GOT3 (cell line): ENCODE measurements at places on chromosomes 4 and X.

GRCh38 chr4:10108818-10109783 lies 7.5 kb downstream of the WDR1 start:
- no peak for DNase-seq

GRCh38 chr4:171582961-171583581 lies 230.1 kb upstream of the GALNTL6 start:
- DNase-seq: no peak

- no peak for DNase-seq
Observed at GRCh38 chrX:55783723-55784122, 66.2 kb downstream of the RRAGB start.

DNA sequence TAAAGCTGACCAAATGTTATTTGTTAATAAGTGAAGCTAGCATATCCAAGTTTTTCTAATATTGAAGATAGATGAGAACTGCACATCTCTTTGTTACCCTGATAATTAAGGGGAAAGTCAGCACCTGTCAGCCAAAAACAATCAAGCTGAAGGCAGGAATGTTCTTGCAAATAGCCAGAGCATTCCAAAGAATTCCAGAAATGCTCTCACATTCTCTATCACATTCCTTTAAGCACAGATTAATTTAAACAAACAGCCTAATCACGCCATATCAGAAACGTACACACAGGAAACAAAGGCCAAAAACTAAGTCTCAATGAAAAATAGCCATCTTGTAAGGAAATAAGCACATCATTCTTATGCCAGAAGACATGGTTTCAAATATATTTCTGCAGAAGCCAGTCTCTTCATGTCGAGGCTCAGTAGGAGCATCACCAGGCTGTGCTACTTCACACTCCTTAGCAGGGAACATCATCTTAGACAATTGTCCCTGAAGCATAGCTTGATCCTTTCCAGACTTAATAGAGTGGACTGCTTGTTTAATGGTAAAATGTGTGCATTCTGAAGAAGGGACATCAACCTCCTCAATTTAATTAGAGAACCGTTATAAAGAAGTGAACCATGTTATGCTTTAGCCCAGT lies 252.9 kb upstream of the TTC29 start:
- DNase-seq: no peak

DNA sequence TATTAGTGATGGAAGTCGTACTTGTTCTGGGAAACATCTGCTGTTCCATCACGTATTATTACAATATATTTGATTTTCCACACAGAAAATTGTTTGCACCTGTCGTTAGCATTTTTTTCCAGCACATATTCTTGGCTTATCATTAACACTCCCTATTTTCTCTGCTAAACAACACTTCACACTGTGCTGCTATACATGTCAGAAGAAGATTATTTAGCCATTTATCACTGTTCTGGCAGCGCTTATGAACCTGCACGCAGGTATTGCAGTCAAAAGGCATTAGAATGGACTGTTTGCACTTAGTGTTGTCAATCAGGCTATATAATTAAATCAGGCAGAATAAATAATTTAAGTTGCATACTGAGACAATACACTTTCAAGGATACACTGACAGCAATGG lies 218.6 kb downstream of the CHM start:
- DNase-seq: no peak

- DNase-seq: no peak
Observed at GRCh38 chr4:155487210-155487609, 110.4 kb upstream of the MAP9 start.

DNA sequence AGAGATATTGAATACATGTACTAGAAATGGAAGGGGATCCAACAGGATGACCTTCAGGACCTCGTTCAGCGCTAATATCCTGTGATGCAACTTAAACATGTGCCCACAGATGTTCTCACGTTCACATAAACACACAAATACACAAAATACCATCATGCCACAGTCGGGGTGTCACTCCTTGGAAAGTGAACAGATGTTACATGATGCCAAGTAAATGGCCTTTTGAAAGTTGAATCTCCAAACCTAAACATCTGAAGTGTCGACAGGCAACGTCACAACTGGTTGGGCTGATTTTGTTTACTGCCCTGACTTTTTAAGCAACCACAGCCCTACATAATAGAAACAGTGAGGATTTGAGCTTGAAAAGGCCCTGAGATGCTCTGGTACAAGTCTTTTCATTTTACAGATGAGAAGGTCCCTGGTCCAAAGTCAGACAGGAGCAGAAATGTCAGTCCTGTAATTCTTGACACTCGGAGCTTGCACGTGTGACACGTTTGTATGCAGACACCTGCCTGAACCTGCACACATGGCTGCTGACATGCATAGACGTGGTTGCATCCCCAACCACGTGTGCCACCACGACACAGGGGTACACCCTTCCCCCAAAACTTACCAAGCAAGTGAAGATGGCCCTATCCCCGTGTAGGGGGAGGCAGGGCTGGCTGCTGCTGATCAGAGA lies 23.5 kb upstream of the BCORL1 start:
- DNase-seq: no peak

DNA sequence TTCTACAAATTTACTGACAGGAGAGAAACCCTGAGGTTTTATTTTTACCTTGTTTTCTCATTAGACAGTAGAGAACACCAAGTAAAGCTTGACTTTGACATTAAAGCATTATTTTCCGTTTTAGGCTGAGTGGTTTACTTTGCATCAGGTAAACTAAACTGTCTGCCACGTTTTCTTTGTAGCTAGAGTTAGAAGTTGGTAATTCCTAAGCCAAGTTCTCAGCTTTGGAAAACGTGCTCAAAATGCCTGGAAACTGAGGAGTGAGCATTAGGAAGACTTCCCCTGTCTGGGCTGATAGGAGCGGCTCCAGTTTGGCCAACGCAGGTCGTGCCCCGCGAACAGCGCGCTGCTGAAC lies 819 bp downstream of the PDLIM3 start:
- no peak for DNase-seq

GRCh38 chrX:69036674-69037573 lies 128.3 kb downstream of the PJA1 start:
- no peak for DNase-seq

DNA sequence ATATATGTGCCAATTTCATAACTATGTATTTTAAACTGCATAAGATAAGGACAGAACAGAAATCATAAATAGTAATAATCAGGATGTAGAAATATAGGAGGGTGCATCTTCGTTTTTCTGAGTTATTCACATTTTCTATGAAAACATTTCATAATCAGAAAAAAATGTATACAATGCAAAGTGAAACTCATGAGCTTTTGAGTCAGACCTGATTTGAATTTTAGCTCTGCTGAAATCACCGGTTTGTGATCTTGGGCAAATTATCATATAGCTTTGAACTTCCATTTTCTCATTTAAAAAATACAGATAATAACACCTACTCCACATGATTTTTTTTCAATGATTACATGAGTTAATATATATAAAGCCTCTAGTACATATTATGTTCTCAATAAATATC lies 106.9 kb downstream of the KDR start:
- DNase-seq: no peak

GRCh38 chrX:39755143-39756032 lies 342.4 kb downstream of the BCOR start:
- peak; percentile 74 for DNase-seq

DNA sequence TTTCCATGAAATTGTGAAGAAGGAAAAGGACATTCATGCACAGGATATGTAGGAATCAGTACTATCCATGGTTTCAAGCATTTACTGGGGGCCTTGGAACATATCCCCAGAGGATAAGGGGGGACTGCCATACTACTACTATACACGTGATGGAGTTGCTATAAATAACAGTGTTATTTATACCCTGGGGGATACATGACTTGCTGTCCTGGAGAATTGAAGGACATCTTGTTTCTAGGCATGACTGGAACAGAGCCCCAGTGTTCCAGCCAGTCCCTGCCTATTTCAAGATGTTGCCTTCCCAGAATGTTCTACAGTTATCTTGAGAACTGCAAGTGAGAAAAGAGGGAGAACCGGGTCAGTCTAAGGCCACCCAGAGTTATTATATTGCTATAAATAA lies 39.6 kb upstream of the ZNF81 start:
- DNase-seq: no peak

DNA sequence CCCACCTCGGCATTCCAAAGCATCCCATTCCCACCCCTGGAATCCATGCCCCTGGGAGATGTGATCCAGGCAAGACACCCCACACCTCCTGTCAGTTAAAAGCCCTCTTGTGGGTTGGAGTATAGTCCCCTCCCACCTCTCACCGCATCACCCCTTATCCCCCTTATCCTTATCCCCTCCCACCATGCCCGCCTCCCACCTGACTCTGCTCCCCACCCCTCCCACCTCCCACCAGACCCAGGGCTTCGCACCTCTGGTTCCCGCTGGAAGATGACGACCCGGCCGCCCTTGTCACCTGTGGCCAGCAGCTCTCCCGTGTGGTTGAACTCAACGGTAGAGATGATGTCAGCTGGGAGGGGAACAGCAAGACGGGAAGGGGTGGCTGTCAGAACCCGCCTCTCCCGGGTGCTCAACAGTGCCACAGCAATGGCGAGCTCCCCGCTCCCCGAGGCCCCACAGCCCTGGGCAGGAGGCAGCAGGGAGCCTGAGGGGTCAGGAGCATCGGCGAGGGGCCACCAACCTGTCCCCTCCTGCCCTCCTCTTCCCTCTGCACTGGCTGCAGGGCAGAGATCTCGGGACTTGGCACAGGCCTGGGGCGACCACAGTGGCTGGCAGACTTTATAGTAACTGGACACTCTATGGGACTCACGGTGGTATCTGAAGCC lies 91.5 kb downstream of the PPP2R2C start:
- no peak for DNase-seq

GRCh38 chrX:44474410-44474809 lies 68.2 kb downstream of the FUNDC1 start:
- no peak for DNase-seq

DNA sequence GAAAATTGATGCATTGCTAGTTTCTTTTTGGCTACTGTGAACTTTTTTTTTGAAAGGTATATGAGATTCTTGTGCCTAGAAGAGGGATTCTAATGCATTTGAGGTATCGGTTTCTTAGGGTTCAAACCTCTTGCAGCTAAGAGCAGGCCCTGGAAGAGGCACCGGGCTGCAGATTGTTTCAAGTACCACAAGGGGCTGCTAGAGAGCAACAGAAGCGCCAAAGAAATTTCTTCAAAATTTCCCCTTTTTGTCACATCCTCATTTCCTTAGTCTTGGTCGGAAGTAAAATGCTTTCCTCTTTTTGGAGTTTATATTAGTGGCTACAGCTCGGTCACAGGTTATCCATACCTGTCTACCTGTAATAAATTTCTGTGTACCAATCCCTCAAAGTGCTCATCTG lies 89.8 kb downstream of the PDGFRA start:
- DNase-seq: no peak

- no peak for DNase-seq
Observed at GRCh38 chrX:130079824-130080406, 30.4 kb downstream of the ELF4 start.

- DNase-seq: no peak
Observed at GRCh38 chr4:188986271-188986689, 847.0 kb downstream of the TRIML1 start.

DNA sequence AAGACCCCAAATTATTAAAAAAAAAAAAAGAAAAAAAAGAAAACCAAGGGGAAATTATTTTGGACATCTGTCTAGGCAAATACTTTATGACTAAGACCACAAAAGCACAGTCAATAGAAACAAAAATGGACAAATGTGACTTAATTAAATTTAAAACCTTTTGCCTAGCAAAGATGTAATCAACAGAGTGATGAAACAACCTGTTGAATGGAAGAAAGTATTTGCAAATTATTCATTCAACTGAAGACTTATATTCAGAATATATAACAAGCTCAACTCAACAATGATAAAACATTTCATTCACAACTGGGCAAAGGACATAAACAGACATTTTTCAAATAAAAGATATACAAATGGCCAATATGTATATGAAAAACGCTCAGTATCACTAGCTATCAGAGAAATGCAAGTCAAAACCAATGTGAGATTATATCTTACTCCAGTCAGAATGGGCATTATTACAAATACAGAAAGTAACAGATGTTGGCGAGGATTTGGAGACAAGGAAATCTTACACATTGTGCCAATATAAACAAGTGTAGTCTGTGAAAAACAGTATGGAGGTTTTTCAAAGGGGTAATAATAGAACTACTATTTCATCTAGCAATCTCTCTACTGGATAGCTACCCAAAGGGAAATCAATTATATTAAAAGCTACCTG lies 67.1 kb downstream of the FAAH2 start:
- DNase-seq: no peak

DNA sequence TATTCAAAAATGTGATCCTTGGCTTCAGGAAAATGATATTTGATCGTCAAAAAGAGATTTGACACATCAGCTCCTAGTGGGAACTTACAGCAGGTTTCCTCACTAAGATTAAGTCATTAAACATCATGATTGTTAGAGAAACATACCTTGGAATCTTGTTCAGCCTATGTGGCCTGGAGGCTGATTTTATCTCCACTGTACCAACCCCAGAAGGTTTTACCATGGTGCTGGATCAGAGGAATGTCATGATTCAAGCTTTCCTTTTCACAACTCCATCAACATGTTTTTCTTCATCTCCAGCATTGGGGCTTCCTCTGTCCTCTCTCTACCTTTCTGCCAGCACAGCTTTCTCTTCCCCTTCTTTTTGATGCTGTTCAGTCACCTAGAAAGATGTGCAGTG lies 68.4 kb upstream of the MID1IP1 start:
- no peak for DNase-seq

GRCh38 chrX:118756101-118756500 lies 28.7 kb downstream of the IL13RA1 start:
- DNase-seq: no peak

DNA sequence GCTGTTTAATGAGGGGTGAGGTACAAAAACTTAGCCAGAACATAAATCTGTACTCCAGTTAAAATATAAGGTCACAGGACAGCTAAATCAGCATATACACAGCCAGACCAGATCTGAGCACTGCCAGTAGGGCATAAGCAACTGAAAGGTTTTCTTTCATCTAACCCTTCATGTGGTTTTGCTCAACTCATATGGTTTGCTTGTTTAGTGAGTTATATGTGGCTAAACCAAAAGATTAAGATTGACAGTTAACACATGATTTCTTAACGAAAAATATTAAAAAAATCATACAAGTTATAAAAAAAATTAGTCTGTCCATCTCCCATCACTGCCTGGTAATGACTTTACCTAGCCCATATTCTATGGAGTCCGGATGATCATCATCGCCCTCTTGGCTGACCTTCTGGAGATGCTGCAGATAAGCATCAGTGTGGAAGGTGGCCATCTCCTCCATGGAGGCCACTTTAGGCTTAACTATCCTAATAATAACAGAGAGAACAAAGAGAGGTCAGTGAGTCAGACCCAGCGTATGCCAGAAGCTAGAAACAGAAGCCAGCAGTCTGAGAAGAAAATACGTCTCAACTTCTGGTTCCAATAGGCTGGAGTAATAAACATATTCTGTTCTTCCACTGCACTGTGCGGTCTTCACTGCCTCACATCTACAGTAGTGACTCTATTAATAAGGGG lies 4.1 kb downstream of the HDAC8 start:
- no peak for DNase-seq
